CD4-positive, alpha-beta T cell treated with Interleukin-10 for 1 hour (primary cell): ENCODE measurements at places on chromosomes 3 and 15.

DNA sequence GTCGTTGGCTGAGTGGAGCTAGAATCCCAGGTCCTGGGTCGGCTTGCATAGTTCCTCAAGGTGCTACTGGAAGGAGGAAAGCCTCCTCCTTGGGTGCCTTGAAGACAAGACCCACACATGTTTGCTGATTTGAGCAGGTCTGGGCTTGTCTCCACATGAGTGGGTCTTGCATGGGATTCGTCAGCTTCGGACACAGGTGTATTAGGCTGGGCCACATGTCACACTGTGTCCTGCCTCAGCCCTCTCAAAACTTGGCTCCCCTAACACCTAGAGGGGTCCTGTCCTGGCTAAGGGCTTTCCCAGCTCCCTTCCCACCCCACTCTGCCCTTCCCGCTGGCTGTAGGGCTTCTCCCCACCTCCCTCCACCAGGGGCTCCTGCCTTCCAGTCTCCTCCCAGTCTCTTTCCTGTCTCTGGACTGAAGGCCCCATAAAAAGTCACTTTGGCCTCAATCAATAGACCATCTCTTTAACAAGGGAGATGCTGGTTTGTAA, 73.0 kb upstream of the ADPGK start:
- no peak for DNase-seq

GRCh38 chr15:100890051-100890720, 10.6 kb downstream of the ALDH1A3 start:
- no peak for DNase-seq

DNA sequence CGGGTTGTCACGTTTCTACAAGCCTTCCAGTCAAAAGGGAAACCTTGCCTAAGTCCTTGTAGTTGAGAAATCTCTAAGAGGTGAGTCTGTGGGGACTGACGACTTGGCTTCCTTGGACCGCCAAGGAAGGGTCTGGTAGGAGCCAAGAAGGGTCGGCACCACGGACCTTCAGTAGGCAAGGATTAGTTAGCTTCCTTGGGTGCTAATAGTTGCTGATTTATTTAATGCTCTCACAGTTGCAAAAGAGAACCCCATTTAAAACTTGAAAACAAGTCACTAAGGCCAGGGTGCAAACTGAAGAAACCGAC, 361 bp upstream of the LCMT2 start:
- DNase-seq, result no peak

GRCh38 chr15:48566668-48567067, 78.8 kb downstream of the FBN1 start:
- no peak for DNase-seq

DNA sequence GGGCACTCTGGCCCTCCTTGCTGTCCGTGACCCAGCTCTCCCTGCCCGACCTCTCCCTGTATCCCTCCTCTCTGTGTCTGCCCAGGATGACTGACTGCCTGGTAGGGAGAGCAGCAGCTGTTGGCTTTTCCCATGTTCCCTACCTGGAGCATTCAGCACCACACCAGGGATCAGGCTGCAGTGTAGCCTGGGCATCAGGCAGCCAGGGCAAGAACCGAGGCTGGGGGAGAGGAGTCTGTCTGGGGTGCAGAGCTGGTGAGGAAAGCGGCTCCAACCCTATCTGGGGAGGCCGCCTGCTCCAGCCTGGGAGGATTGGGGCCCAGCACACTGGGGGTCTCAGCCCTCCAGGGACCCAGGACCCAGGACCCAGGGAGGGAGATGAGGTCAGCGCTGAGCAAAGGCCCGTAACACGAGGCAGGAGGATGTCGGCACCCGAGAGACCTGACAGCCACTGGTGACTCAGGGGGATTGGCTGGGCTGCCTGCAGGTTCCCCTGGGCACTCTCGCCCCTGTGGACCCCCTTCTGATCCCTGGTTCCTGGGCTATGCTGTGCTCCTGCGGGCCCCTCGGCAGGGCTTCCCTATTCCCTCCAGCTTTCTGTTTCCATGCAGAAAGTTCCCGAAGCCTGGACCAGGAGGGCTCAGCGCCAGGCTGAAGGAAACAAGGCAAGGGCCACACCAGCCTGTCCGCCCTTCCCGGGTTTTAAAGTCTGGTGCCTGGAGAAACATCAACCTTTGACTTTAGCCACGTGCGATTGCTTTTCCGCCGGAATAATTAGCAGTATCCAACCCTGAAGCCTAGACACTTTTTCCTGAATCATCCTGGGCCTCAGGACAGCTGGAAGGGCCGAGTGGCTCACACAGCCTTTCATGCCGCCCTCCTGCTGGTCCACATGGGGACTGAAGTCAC, 128.2 kb upstream of the MEF2A start:
- DNase-seq, result no peak

DNA sequence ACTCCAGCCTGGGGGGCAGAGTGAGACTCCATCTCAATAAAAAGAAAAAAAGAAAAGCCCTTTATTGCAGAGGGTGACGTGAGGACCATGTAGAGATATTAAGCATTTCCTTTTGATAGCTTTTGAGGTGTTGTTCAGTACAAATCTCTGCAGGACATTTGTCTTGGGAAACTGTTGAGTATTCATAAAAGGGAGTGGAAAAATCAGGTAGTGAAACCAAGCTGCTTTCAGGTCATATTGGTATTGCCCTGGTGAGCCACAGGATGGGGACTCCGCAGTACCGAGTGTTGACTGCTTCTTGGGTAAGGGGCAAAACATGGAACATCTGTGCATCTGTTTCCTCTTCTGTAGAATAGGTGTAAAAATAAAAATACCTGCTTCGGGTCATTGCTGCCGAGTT, 9.9 kb downstream of the ITPR1 start:
- DNase-seq, result no peak

DNA sequence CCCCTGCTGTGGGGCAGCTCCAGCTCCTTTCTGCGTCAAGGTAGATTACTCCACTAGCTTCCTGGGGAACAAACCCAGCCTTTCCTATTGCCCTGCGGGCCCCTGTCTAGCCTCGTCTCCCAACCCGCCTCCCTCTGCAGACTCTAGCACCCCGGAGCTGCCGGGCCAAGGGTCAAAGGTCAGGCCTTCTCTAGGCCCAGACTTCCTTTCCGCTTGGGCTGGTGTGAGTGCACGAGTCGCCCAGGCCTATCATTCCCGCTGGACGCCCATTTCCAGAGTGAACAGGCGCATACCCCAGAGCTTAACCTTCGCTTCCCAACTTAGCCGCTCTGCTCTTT, 11.6 kb upstream of the ONECUT1 start:
- no peak for DNase-seq

- DNase-seq, result no peak
Measured at GRCh38 chr3:12744326-12744725, 14.7 kb downstream of the TMEM40 start.

DNA sequence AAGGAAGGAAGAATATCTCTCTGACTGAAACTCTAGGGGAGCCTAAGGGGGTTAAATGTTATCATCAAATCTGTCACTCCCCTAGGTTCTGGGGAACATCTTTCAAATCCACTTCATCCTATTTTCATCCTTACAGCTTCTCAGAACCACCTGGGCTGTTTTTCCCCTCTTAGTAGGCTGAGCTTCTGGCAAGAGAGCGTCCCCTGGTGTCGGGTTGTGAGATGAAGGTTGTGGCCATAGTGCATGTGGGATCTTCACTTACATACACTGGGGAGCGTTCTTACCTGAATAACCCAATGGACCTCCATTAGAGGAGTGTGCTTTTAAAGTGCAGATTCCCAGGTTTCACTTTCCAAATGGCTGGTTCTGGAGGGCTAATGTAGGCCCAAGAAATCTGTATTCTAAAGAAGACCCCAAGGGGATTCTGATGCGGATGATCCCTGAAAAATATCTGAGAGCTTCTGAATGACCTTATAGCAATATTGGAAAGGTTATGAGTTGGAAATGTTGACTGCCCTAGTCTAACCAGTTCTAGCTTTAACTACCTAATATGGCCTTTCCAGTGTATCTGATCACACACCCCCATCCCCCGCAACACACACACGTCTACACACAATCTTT, 663.7 kb downstream of the AGBL1 start:
- peak; percentile 62 for DNase-seq

- DNase-seq, result no peak
Measured at GRCh38 chr3:189626286-189626685, 4.9 kb upstream of the TP63 start.

- DNase-seq, result peak; percentile 24
Measured at GRCh38 chr3:44981751-44982150, 5.7 kb downstream of the EXOSC7 start.

DNA sequence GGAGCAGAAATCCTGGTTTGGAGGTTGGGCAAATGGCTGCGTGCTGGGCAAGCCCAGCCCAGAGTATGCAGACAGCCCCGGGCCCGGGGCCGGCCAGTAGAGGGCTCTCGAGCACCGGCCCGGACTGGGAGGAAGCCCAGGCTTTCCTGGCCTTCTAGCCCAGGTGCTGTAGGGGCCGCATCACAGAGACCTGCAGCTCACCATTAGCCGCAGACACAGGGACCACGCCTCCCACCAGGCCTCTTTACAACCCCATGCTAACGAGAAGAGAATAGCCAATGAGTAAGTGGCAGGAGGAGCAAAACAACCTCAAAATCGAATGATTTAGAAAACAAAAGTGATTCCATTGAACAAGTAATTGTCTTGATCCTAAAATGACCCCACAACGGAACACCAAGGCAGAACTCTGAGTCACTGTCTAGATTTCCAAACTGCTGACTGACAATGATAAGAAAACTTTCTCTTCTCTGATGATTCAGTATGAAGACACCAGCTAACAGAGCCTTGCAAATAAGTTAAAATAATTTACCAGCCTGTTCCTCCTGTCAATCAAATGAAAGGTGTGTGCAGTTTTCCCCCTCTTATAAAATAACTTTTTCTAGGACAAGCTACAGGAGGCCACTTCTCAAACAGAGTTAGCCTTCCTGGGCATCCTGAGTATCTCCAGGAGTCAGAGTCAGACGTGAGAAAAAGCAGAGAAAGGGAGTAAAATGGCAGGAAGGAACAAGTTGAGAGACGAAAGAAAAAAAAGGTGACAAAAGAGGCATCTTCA, 102.2 kb downstream of the DGKG start:
- peak; percentile 72 for DNase-seq

DNA sequence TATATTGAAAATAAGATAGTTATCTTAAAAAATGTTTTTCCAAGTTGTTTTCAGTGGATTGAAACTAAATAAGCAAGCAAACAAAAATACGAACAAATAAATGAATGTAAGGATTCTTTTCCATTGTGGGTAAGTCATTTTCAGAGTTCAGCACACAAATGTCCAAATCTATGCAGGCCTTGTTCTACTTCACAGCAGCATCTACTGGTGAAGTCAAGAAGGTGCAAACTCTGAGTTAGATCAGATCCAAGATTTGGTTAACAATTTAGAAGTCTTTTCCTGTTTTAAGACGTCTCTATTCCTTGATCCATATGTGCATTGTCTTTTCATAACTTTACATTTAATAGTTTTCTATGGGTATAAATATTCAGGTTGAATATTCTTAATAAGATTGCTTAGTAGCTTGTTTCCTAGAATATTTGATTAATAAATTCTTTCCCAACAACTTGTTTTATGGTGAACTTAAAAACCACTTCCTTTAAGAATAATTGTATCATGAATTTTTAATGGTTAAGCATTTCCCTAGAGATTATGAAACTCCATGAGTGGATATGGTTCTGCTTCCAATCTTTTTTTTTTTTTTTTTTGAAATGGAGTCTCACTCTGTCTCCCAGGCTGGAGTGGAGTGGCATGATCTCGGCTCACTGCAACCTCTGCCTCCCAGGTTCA, 10.5 kb downstream of the PTX3 start:
- DNase-seq, result no peak
